Left lung (tissue), 14 donors: ENCODE measurements at places on chromosomes 13 and 19. TPM values are rescaled to one million over a fixed set of nuclear protein-coding genes. Genes with fewer than 3 reads are reported as not detected.

Gene LILRB1
- 47.3 TPM for total RNA-seq

Gene SERTM1
- total RNA-seq = 0.67 TPM

Gene ZNF345
- 3.1 TPM for total RNA-seq

Gene ZNF808
- total RNA-seq = 23.8 TPM

Gene TLE2
- total RNA-seq = 35.2 TPM

Gene SHD
- not detected for total RNA-seq

Gene SERPINE3
- not detected for total RNA-seq

Gene ZNF223
- total RNA-seq = 5.1 TPM
